Ureter (tissue), 1 donor: ENCODE measurements at places on chromosomes 2 and 18. TPM values are rescaled to one million over a fixed set of nuclear protein-coding genes. Genes with fewer than 3 reads are reported as not detected.

Gene ZNF385B
- 0.83 TPM for total RNA-seq

GRCh38 chr2:219254590-219255201 is 978 bp upstream of the TUBA4A start:
- DNase-seq: no peak

DNA sequence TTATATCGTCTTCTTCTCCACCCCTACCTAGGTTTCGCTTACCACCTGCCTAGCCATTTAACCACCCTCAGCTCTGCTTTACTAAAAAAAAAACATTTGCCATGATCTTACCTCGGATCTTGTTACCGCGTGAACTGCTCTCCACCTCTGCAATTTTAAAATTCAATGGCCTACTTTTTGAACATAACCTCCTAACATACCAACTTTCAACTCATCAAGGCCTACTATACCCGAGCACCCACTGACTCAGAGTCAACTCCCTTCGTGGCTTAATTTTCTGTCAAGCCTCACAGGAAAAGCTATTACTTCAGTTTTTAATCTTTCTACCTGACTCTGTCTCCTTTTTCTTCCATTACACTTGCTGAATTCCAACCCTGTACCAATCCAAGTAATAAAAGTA is 55.7 kb downstream of the ATAD2B start:
- no peak for DNase-seq

DNA sequence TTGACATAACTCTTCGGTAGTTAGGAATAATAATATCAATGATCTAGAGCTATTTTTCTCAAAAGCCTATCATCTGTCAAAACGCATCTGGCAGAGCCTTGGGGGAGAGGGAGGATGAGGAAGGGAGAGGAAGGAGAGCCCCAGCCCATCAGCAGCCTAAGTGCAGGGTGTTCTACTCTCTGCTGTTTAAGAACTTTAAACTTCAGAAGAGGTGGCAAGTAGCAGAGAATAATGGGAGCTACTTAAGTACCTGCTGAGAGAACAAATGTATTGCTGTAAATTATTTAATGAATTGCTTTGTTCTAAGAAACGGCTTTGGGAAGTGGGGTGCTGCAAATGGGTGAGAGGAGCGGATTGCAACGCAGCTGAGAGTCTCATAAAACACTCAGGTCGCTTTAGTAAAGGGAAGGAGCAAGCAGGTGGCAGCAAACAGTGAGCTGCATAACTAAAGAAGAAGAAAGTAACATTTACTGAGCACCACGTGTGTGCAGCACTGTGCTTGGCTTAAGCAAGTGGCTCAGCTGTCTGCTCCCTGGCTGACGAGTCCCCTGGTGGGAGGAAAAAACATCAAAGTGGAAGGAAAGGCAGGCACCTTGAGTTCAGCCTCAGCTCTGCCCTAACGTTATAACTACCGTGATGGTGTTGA is 26.3 kb upstream of the SH3RF3 start:
- DNase-seq: no peak

DNA sequence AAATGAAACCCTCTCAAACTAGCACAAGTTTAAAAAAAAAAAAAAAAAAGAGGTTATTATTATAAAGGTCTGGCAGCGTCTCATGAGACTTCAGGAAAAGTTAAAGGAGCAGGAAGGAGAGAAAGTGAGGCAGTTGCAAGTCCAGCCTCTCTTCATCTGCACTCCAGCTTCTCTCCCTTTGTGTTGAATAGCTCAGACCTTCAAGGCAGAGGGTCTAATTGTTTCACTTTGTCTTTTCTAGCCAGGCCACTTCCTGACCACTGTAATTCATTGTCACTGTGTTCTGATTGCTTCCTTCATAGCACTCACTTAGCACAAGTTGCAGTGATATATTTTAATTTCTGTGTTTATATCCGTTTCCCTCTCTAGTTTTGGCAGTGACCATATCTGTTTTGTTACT is 99.9 kb downstream of the SPATS2L start:
- DNase-seq: no peak

DNA sequence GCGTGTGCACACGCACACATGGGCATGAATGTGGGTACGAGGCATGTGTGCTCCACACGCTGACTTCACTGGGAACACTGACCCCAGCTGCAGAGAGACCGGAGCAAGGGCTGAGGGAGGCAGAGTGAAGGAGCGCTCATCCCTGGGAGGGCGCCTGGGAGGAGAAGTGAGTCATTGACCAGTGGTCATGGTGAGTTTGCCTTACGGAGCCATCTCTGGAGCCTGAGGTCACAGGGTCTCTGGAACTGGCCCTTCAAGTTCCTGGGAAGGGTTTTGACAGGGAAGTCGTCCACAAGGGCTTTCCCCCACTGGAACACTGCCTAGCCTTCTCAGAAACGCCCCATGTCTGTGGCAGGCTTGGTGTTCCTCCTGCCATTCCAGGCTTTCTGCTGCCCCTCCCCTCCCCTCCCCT is 14.3 kb upstream of the TMEM185B start:
- DNase-seq: no peak

Gene PTMA
- total RNA-seq: 1,016 TPM

- no peak for DNase-seq
Measured at GRCh38 chr2:137190411-137191195, 425.3 kb downstream of the THSD7B start.

Gene LRRTM1
- total RNA-seq: not detected

DNA sequence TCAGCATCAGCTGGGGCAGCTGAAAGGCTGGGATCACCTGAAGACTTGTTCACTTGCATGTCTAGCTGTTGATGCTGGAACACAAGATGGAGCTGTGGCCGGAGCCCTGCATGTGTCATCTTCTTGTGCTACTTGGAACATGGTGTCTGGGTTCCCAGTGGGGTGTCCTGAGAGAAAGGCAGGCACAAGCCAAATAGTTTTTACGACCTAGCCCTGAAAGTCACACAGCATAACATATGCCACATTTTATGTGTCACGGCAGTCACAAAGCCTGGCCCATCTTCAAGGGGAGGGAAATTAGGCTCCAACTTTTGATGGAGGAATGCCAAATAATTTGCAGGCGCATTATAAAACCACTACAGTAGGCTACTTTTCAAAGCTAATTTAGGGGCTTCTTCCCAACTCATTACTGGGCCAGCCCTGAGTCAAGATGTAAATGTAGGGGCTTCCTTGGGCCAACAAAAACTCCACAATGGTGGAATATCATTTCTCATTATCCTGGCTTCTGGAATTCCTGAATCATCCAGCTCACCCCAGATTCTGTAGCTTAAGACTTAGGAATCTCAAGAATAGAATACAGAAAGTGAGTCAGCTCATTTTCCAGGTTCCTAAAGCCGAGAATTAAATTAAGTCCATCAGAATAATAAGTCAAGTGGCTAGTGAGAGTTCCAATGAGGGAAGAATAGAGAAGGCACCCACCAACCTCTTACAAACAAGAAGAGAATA is 543.0 kb downstream of the TNS1 start:
- no peak for DNase-seq

Gene ERMN
- total RNA-seq: 0.70 TPM

GRCh38 chr2:166568409-166568808 is 74.4 kb upstream of the SCN7A start:
- no peak for DNase-seq

- no peak for DNase-seq
Measured at GRCh38 chr2:200300638-200301314, 5.7 kb upstream of the SPATS2L start.

Gene SERPINB3
- total RNA-seq: not detected

DNA sequence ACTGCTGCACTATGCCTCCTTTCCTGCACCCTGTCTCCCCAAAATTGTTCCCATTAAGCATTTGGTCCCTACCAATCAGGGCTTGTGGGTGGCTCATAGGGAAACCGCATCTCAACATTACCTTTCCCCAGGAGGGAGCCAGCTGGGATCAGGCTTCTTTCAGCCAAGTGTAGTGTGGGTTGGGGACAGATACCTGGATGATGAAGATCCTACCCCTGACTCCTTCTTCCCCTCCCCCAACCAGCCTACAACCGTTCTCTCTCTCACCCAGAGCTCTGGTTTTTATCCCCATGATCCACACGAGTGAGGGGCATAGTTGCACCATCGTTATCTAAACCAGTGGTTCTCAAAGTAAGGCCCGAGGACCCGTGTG is 40.0 kb downstream of the ACOXL start:
- no peak for DNase-seq
